Peyer's patch (tissue), 4 donors: ENCODE measurements at places on chromosomes 11 and 22. TPM values are rescaled to one million over a fixed set of nuclear protein-coding genes. Genes with fewer than 3 reads are reported as not detected.

Gene NPAS4
- total RNA-seq, result not detected

DNA sequence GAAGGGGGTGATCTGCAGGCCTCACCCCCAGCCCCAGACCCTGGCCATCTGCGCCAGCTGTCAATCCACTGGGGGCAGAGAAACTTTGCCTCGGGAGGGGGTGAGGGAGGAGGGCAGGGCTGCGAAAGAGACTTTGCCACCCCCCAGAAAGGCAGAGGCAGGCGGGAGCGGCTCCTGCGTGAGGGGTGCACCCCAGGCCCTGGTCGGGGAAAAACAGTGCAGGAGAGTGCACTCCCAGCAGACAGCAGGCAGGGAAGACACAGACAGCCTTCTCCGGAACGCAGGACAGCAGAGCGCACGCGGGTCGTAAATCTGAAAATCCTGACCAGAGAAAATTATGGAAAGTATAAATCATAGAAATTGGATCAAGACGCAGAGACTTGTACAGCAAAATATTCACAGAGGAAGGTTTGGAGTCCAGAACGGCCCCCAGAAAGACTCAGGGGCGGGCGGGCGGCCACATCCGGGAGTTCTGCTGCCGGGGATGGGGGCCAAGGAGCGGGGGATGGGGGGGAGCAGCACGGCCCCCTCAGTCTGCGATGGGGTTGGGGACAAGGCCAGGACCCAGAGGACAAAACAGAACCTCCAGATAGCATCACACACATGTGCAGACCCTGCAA is 8.0 kb upstream of the MRPL23 start:
- DNase-seq, result peak; percentile 41
- H3K4me1 ChIP-seq, result no peaks in the 10 kb centered on the region
- no peaks in the 10 kb centered on the region for H3K36me3 ChIP-seq
- H3K27me3 ChIP-seq, result no peaks in the 10 kb centered on the region

- H3K4me1 ChIP-seq, result no peaks in the 10 kb centered on the region
- DNase-seq, result no peak
- H3K36me3 ChIP-seq, result no peaks in the 10 kb centered on the region
- H3K27ac ChIP-seq, result no peak overlapping the region
These were observed 52.6 kb downstream of the STK33 start for GRCh38 chr11:8541448-8541847.

Gene TMEM45B
- total RNA-seq, result 1.7 TPM

DNA sequence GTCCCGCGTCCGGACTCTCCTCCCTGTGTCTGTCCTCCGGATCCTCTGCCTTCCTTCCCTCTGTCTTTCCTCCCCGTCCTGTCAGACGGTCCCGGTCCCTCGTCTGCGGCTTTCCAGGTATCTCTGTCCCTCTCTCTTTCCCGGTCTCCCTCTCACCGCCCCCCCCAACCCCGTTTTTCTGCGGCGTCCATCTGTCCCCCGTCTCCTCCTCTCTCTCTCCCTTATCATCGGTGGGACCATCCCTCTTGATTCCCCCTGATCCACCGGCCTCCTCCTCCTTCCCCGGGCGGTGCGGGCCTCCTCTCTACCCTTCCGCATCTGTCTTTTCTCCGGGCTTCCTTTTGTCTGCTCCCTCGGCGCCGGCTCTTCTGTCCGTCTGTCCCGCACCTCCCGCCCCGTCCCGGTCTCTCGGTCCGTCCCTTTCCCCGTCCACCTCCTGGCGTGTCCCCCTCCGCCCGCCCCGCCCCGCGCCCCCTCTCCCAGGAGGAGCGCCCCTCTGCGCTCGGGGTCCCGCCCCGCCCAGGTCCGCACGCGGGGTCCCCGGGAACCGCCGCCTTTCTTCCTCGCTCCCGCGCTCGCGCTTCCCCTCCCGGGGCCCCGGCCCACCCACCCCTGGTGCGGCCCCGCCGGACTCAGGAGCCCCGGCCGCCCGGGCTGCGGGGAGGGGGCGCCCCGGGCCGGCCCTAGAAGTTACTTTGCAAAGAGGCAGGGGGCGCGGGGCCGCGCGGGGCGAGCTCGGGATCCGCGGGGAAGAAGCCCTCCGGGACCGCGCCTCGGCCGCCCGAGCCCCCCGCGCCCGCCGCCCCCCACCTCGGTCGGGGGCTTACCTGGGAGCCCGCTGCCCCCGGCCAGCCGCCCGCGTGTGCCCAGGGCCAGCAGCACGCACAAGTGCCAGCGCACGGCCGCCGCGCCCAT is 568 bp downstream of the SCUBE1 start:
- H3K36me3 ChIP-seq, result no peaks in the 10 kb centered on the region
- no peaks in the 10 kb centered on the region for H3K4me1 ChIP-seq
- H3K27me3 ChIP-seq, result no peaks in the 10 kb centered on the region
- peak overlapping the region; percentile 25 for H3K27ac ChIP-seq
- DNase-seq, result no peak

Gene IFITM10
- total RNA-seq, result 3.2 TPM

- H3K4me1 ChIP-seq, result no peaks in the 10 kb centered on the region
- no peak for DNase-seq
- no peak overlapping the region for H3K4me3 ChIP-seq
- no peaks in the 10 kb centered on the region for H3K36me3 ChIP-seq
- H3K27me3 ChIP-seq, result no peaks in the 10 kb centered on the region
These were observed 598.6 kb downstream of the BUD13 start for GRCh38 chr11:116173941-116174911.

Gene CD6
- total RNA-seq, result 4.2 TPM

DNA sequence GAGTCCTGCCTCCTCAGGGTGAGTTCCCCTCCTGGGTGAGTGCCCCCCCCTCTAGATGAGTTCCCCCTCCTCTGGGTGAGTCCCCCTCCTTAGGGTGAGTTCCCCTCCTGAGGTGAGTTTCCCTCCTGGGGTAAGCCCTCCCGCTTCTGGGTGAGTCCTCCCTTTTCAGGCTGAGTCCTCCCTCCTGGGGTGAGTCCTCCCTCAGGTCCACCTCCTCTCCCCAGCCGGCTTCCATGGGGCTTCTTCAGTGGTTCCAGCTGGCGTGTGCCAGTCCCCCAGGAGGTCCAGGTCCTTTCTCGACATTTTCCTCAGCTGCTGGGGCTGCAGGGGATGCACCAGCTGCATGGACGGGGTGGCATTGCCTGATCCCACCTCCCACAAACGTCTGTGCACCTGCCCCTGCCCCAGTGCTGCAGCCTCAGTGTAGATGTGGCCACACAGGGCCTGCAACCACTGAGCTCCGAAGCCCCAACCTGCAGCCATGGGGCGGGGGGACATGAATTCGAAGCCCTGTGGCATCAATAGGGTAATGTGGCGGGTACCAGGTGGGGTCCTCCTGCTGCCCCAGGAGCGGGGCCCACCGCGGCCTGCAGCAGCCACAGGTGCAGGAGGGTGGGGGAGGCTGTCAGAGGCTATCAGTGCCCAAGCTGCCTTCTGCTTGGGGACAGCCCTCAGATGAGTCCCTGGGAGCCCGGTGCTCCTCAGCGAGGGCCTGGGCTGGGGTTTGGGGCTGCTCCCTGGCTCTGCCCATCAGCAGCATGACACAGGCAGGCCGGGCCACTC is 101.3 kb upstream of the FGF3 start:
- no peak overlapping the region for H3K27ac ChIP-seq
- H3K4me1 ChIP-seq, result no peaks in the 10 kb centered on the region
- no peak overlapping the region for H3K4me3 ChIP-seq

GRCh38 chr11:105767931-105768330 is 158.1 kb downstream of the GRIA4 start:
- DNase-seq, result no peak
- no peak overlapping the region for H3K27ac ChIP-seq
- H3K36me3 ChIP-seq, result no peaks in the 10 kb centered on the region
- no peaks in the 10 kb centered on the region for H3K4me1 ChIP-seq
- no peaks in the 10 kb centered on the region for H3K27me3 ChIP-seq

- H3K27ac ChIP-seq, result no peak overlapping the region
- no peaks in the 10 kb centered on the region for H3K4me1 ChIP-seq
- no peaks in the 10 kb centered on the region for H3K36me3 ChIP-seq
- no peak overlapping the region for H3K4me3 ChIP-seq
These were observed 7.0 kb upstream of the MPPED1 start for GRCh38 chr22:43404673-43405385.

Gene ARHGAP32
- 96.7 TPM for total RNA-seq

GRCh38 chr11:45939836-45940235 is 17.4 kb downstream of the LARGE2 start:
- DNase-seq, result no peak
- H3K27me3 ChIP-seq, result no peaks in the 10 kb centered on the region
- no peaks in the 10 kb centered on the region for H3K4me1 ChIP-seq
- no peak overlapping the region for H3K27ac ChIP-seq
- no peak overlapping the region for H3K4me3 ChIP-seq

DNA sequence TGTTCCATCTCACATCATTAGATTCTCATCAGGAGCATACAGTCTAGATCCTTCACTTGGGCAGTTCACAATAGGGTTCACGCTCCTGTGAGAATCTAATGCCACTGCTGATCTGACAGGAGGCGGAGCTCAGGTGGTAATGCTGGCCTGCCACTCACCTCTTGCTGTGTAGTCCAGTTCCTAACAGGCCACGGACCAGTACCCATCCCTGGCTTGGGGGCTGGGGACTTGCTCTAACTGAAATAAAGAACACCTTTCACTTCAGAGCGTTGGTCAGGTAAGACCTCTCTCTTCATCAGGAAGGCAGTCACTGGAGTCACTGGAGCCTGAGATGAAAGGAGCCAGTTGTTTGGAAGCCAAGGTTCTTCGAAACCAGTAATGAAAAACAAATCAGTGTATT is 41.7 kb downstream of the PRMT3 start:
- no peaks in the 10 kb centered on the region for H3K36me3 ChIP-seq
- no peaks in the 10 kb centered on the region for H3K4me1 ChIP-seq
- H3K27me3 ChIP-seq, result no peaks in the 10 kb centered on the region
- H3K4me3 ChIP-seq, result no peak overlapping the region

DNA sequence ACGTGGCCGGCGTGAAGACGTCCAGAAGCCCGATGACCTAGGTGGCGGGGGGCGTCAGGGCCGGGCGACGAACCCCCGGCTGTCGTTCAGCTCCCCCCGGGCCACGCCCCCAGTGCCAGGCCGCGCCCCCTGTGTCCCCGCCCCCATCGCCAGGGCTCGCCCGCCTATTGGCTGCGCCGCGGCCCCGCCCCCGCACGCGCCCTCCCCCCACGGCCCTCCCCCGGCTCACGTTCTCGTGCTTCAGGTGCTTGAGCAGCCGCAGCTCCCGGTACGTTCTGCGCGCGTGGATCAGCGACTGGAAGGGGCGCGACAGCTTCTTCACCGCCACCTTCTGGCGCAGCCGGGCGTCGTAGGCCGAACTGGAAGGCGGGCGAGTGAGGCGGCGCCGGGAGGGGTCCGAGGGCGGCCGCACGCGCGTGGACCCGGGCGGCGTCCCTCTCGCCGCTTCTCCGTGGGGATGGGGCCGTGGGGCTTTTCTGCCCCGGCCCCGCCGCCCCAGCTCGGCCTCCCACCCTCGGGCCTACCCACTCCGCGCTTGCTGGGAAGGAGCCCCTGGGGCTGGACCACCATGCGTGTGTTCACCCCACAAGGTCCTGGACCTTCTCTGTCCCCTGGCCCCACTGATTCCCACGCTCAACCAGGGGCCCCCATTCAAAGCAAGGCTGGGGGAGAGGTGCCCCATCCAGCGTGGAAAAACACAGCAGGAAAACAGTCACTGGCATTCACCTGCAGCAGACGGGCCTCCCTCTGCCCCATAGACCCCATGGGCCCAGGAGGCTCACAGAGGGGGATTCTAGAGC is 2.4 kb downstream of the MAPK11 start:
- H3K4me3 ChIP-seq, result no peak overlapping the region
- no peaks in the 10 kb centered on the region for H3K36me3 ChIP-seq
- H3K4me1 ChIP-seq, result peaks cover 55% of the 10 kb centered on the region
- no peak overlapping the region for H3K27ac ChIP-seq
- DNase-seq, result peak; percentile 83
- no peaks in the 10 kb centered on the region for H3K27me3 ChIP-seq

GRCh38 chr22:27480487-27480886 is 321.1 kb downstream of the MN1 start:
- H3K27me3 ChIP-seq, result no peaks in the 10 kb centered on the region
- no peak overlapping the region for H3K27ac ChIP-seq
- H3K4me1 ChIP-seq, result no peaks in the 10 kb centered on the region
- DNase-seq, result no peak
- H3K36me3 ChIP-seq, result no peaks in the 10 kb centered on the region
- H3K4me3 ChIP-seq, result no peak overlapping the region

DNA sequence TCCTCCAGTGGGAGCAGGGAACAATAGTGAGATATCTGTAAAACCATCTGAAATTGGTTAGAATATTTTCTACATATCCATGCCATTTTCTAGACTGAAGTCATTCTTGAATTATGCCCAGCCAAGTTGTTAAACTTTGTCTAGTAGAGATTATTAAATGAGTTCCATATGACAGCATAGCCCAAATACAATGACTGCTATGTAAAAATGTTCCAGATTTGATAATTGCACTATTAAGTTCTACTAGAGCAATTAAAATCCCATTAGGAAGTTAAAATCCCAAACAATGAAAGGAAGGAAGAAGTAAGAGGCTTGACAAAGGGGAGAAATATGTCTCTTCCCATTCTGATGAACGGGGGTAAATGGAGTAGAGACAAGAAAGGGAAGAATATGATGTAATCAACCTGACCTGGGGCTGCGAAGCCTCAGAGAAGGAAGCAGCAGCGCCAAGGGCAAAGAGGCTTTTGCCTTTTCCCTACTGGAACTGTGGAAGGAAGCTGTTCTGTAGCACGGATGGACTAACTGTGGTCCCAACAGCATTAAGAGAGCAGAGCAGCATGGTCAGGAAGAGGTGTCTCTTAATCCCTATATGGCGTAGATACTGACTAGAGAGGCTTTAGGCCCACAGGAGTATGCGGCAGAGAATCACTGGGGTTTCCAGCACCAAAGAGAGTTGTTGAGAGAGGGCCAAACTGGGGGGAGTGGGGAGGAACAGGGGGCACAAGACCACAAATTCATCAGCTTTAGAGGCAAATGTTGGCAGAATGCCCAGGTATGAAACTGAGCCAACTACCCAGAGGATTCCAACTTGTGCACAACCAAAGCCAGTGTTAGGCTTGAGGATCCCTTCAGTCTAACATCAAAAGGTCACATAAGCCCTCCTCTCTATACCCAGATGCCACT is 26.7 kb downstream of the RRP8 start:
- no peaks in the 10 kb centered on the region for H3K4me1 ChIP-seq
- no peaks in the 10 kb centered on the region for H3K36me3 ChIP-seq
- no peak for DNase-seq
- no peaks in the 10 kb centered on the region for H3K27me3 ChIP-seq
- H3K4me3 ChIP-seq, result no peak overlapping the region

DNA sequence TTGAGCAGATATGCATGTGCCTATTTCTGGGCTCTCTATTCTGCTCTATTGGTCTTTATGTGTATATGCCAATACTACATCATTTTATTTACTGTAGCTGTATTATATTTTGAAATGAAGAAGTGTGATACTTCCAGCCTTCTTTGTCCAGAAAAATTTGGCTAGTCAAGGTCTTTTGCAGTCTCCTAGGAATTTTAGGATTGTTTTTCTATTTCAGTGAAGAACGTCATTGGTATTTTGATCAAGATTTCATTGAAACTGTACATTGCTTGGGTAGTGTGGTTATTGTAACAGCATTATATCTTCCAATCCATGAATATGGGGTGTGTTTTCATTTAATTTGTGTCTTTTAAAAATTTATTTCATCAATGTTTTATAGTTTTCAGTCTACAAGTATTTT is 400.3 kb downstream of the AASDHPPT start:
- no peaks in the 10 kb centered on the region for H3K36me3 ChIP-seq
- no peaks in the 10 kb centered on the region for H3K4me1 ChIP-seq
- no peak for DNase-seq
- H3K27ac ChIP-seq, result no peak overlapping the region
- H3K27me3 ChIP-seq, result no peaks in the 10 kb centered on the region
- H3K4me3 ChIP-seq, result no peak overlapping the region

- H3K36me3 ChIP-seq, result no peaks in the 10 kb centered on the region
- H3K27ac ChIP-seq, result no peak overlapping the region
- no peak overlapping the region for H3K4me3 ChIP-seq
- DNase-seq, result no peak
These were observed 7.6 kb downstream of the NECTIN1 start for GRCh38 chr11:119721129-119722120.

- DNase-seq, result no peak
- H3K4me1 ChIP-seq, result no peaks in the 10 kb centered on the region
- H3K4me3 ChIP-seq, result no peak overlapping the region
These were observed 368.8 kb upstream of the KIRREL3 start for GRCh38 chr11:127369356-127369755.
